ENCODE measurements at places on chromosomes 13 and 19.
A peak's percentile ranks its signal among the peaks of the same experiment; 100 is the strongest.

GRCh38 chr13:37656247-37656940 is 57.8 kb upstream of the POSTN start:
- no peak for DNase-seq

GRCh38 chr13:54637366-54637765 is 1608.8 kb downstream of the OLFM4 start:
- no peak for DNase-seq

GRCh38 chr19:28578786-28579505 is 634.0 kb downstream of the UQCRFS1 start:
- no peak for DNase-seq

- peak; percentile 62 for DNase-seq
These were observed 2.7 kb upstream of the CAPNS1 start for GRCh38 chr19:36136964-36137686.

- DNase-seq = no peak
These were observed 69.2 kb downstream of the DHRS12 start for GRCh38 chr13:51734786-51735185.

GRCh38 chr19:23287620-23288019 is 37.4 kb upstream of the ZNF724 start:
- DNase-seq = no peak

DNA sequence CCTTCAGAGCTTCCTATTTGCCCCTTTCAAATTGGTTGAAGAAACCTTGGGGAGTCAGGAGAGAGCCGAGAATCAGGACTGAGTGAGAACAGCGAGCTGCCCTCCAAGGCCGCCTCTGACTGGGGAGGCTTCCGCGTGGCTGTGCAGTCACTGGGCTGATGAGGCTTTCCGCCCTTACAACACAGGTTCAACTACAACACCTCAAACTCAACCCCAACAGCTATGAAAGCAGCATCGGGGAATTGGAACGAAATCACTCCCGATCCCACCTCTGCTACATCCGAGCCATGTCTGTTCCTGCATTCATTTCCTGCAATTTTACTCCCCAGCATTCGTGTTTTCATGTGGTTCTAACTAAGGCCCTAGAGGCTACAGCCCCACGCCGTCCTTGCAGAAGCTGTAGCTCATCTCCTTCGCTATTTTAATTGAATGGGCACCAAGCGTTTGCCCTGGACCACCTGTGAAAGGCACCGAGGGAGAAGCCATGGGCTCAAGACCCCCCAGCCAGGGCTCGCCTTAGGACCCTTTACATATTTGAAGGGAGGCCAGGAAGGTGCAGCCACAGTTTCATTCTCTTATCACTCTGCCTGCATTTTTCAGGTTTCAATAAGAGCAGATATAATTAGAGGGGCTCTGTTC is 12.3 kb upstream of the RASA3 start:
- no peak for DNase-seq

DNA sequence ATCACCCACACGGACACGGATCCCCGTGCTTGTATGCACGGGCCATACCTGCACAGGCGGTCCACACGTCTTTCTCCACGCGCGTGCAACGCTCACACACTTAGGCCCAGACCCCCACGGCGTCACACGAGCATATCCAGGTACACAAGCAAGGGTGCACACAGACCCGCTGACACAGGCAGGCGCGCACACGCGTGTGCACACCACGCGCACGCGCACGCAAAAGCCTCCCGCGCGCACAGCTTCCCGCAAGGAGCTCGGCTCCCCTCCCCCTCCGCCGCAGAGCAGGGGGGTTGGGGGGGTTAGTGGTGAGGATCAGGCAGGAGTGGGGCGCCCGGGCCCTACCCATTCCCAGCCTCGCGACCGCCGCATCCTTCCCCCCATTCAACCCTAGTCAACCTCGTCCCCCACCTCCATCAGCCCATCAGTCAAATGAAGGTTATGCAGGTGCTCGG is 407 bp downstream of the RAB3A start:
- DNase-seq = peak; percentile 32

- no peak for DNase-seq
These were observed 47.0 kb downstream of the FOXO1 start for GRCh38 chr13:40619479-40619814.

- peak; percentile 62 for DNase-seq
These were observed 8.8 kb upstream of the BBC3 start for GRCh38 chr19:47239610-47240296.

DNA sequence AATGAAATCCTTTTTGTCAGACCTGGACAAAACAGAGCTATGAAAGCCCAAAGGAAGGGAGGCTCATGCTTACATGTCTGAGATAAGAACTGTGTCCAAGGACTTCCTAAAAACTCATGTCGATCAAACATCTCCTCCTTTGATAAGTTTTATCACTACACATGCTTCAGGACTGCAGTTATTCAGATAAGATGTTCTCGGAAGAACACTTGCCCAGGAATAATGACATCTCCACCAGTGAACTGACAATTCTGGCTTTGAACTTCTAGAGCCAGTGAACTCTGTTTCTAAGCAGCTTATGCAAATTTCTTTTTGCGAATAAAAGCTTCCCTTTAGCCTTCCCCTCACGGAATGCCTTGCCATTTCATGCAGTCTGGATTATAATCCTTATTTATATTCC is 561.6 kb downstream of the TBC1D4 start:
- peak; percentile 92 for DNase-seq

- DNase-seq = no peak
These were observed 1272.1 kb upstream of the PCDH20 start for GRCh38 chr13:62687732-62688131.

DNA sequence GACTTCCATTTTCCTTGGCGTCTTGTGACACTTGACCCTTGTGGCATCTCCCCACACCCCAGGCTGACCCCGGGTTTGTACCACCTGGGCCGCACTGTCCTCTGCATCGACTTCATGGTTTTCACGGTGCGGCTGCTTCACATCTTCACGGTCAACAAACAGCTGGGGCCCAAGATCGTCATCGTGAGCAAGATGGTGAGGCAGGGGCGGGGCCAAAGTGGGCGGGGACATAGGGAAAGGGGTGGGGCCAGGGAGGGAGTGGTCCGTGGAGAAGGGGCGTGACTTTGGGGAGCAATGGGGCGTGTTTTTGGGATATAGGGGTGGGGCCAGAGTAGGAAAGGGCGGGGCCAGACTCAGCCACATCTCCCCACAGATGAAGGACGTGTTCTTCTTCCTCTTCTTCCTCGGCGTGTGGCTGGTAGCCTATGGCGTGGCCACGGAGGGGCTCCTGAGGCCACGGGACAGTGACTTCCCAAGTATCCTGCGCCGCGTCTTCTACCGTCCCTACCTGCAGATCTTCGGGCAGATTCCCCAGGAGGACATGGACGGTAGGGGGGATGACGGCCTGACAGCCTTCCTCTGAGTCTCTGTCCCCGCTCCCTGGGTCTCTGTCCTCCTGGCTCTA is 42.8 kb downstream of the TRPM4 start:
- DNase-seq = peak; percentile 6

GRCh38 chr19:29851769-29852521 is 40.2 kb downstream of the CCNE1 start:
- no peak for DNase-seq

DNA sequence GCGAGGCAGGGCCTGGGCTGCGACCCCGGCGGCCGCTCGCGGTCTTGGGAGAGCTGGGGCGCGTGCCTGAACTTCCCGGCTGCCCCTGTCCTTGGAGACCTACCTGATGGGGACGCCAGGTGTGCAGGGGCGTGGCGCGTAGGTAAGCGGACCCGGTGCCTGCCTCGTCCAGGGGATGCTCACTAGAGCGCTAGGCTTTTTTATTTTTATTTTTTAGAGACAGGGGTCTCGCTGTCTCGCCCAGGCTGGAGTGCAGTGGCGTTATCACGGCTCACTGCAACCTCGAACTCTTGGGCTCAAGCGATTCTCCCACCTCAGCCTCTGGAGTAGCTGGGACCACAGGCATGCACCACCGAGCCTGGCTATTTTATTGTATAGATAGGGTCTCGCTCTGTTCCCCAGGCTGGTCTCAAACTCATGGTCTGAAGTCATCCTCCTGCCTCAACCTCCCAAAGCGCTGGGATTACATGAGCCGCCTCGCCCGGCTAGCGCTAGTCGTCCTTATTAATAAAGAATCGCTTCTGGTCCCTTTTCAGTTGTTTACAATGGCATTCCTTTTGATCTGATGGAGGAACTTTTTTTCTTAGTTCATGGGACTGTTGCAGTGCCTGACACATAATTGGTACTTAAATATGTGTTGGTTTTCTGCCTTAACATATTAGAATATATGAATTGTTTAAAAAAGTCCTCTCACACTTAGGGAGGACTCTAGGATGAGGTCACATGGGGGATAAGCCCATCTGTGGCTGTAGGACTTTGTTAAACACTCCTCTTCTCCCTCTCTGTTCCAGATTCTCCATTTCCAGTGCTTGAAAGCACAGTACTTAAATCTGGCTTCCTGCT is 812 bp downstream of the DPY19L3 start:
- no peak for DNase-seq

GRCh38 chr19:8446061-8446709 is 1.4 kb downstream of the HNRNPM start:
- DNase-seq = no peak

DNA sequence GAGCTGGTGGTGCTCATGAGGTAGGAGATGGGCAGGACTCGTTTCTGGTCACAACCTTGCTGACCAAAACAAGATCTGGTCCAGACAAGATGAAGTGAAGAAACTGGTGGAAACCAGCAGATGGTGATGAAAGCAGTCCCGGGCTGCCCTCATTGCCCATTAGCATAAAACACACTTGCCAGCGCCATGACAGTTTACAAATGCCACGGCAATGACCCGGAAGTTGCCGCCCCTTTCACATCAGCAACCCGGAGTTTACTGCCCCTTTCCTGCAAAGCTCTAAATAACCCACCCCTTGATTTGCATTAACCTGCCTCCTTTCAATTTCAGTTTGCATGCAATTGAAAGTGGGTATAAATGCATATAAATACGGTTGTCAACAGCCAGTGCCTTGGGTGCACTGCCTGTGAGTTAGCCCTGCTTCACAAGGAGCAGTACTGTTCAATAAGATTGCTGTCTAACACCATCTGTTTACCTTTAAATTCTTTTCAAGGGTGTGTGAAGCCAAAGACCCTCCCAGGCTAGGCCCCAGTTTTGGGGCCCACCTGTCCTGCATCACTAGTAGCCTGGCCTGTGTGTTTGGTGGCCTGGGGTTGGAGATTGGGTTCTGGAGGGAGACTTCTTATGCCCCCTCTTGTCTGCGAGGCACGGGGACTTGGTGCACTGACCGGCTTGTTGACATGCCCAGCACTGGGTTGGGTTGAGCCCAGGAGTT is 38.8 kb downstream of the CHST8 start:
- DNase-seq = no peak

DNA sequence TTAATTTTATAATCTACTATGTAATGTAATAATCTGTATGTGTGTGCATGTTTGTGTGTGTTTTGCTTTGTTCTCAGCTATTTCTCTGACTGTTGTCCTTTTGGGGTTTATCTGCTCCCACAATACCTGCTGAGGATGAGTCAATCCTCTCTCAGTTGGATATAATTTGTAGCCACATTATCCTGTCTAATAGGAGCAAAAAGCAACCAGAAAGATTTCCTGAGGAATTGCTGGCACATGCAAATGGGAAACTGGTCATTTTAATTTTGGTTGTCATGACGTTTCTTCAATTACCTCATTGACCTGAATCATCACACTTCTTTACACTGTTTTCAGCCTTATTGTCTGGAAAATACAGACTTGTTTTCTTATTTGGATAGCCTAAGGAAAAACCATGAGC is 488.4 kb downstream of the KLF5 start:
- no peak for DNase-seq

DNA sequence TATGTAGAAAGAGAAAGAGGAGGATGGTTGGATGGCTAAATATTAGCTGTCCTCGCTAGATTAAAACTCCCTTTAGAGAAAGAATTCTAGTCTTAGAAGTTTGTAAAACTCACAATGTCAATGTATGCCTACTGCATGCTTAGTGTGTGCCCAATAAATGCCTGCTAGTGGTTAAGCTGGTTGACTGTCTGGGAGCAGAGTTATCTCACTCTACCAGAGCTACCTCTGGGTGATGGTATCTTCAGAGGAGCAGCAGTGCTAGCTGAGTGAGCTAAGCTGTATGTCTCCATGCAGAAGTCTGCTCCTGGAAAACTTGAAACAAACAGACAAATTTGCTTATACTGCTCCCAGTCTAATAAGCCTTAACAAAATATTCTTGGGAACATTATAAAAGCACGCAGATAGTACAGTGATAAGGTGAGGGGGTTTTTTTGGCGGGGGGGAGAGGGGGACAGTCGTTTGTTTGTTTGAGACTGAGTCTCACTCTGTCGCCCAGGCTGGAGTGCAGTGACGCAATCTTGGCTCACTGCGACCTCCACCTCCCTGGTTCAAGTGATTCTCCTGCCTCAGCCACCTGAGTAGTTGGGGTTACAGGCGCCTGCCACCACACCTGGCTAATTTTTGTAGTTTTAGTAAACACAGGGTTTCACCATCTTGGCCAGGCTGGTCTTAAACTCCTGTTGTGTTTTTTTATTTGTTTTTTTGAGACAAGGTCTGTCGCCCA is 202.8 kb upstream of the TSC22D1 start:
- DNase-seq = peak; percentile 96

- DNase-seq = no peak
These were observed 33.6 kb downstream of the SKA3 start for GRCh38 chr13:21142766-21143165.

GRCh38 chr19:8355631-8356402 is 8.1 kb upstream of the ANGPTL4 start:
- no peak for DNase-seq

GRCh38 chr19:6501740-6502648 is at the start of gene TUBB4A:
Gene TUBB4A, minus strand, starts transcription at chr19:6502309. Its CDS starts 97 bp downstream, at chr19:6502212.
- DNase-seq = no peak

DNA sequence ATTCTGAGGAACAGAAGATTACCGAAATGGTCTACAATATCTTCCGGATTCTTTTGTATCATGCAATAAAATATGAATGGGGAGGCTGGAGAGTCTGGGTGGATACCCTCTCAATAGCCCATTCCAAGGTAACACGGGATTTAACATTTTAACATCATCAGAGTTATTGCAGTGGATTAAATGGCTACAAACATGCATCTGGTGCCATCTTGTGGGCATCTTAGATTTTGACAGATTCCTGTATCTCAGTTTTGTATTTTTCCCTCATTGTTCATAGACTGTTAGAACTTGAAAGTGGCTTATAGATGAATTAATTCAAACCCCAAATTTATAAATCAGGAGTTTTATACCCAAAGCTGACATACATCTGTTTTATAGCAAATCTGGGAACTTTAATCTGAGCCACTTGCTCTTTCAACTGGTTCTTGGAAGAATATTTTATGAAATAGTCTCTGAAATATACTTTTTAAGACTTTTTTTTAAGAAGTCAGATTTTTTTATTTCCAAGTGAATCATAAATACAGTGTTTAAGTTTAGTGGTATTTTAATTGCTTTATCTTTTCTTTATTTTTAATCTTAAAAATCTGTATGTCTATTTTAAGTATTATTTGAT is 215.2 kb downstream of the NBEA start:
- peak; percentile 69 for DNase-seq

All from hematopoietic multipotent progenitor cell treated with erythropoietin and hydrocortisone succinate and interleukin-3 and kit ligand, for 8 days (in vitro differentiated cells).